Jurkat, Clone E6-1 (cell line): ENCODE measurements at places on chromosomes 12 and 14.

DNA sequence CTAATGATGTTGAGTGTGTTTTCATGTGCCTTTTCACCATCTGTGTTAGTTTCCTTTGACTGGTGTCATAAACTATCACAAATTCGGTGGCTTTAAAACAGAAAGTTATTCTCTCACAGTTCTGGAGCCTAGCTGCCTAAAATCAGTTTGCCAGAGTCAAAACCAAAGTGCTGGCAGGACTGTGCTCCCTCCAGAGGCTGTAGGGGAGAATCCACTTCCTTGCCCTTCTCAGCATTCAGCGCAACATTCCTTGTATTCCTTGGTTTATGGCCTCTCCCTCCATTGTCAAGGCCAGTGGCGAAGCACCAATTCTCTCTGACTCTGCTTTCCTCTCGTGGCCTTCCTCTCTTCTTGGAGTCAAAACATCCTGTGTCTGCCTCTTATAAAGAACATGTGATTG lies 174.2 kb upstream of the PDE3A start:
- DNase-seq, result no peak

GRCh38 chr12:29816874-29817725 lies 33.4 kb upstream of the TMTC1 start:
- no peak for DNase-seq

DNA sequence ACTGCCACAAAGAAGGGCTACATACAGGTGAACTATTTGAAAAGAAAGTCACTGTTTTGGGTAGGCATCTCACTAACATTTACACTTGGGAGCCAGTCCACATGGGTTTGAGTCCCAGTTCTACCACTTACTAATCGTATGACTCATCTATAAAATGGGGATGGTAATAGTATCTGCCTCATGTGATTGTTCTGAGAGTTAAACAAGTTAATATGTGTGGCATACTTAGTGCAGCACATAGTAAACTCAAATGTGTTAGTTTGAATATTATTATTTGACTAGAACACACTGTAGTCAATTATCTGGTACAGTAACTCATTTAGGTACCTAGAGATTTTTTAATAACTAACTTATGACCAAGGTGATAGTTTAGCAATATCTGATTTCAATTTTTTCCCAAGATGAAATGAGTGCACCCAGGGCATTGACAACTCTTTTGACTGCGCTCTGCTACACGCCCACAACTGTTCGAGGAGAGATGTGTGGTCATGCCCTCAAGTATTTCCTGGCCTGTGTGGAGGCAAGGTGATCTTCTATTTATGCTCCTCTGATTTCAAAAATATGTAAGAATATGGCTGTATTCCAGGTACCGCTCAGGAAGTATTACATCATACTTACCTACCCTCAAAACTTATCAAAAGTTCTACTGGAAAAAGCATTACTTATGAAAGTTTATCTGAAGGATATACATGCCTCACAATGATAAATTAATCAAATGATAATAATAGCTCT lies 210.6 kb upstream of the EGLN3 start:
- no peak for DNase-seq

- peak; percentile 30 for DNase-seq
These were observed 114.3 kb downstream of the KSR2 start for GRCh38 chr12:117854339-117855012.

DNA sequence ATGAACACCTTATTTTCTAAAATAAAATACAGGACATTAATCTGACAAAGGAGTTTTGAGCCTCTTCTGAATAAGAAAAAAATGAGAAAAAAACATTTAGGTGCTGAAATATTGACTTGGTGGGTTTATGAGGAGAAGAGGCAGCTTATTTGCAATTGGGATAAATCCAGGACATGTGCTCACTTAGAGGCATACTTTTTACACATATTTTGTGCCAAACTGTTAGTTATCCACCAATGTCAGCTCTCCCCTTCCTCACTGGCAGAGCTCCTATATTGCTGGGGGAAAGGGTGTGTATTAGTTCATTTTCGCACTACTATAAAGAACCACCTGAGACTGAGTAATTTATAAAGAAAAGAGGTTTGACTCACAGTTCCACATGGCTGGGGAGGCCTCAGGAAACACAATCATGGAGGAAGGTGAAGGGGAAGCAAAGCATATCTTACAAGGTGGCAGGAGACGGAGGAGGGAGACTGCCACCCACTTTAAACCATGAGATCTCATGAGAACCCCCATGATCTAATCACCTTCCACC lies 135.4 kb upstream of the EGLN3 start:
- no peak for DNase-seq

GRCh38 chr12:4119157-4119761 lies 154.3 kb upstream of the CCND2 start:
- no peak for DNase-seq

DNA sequence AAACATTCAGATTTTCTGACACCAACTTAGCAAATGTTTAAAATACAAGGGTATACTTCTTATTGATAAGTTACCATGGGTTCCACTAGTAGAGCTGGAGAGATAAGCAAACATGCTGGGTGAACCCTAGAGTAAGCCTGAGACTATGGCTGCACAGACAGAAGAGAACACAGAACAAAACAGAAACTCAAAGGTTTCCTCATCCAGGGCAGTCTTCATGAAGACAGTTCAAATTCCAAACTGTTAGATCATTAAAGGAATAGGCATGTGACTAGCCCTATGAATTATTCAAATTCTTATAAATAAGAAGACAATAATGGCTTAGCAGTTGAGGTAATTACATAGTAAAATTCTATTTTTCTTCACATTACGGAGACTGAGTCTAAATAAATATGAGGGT lies 28.1 kb downstream of the BTBD7 start:
- DNase-seq, result no peak

DNA sequence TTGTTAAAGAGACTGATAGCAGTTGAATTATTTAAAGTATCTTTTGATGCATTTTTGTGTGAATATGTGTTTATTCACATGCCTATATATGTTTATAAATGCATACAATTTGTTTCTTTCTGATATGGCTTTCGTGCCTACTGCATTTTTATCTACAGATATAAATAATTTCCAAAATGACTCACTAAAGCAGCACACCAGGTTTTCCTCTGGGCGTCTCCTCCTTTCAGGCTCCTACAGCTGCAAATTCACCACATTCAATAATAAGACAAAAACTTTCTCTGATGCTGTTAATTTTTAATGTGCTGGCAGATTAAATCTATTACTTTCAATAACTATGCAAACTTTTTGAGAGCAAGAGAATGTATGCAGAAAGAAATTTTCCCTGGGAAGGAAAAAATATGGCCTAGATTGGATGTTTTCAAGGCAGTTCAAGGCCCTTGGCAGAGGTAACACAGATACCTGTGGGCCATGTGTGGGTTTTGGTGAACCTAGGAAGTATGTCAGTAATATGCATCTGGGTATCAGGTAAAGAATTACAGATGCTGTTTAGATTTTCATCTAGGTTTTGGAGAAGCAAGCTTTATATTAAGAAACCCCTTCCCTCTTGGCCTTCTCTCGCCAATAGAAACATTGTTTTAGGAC lies 381.8 kb downstream of the EGLN3 start:
- no peak for DNase-seq

- no peak for DNase-seq
These were observed 3.1 kb upstream of the IGF1 start for GRCh38 chr12:102483466-102483865.

DNA sequence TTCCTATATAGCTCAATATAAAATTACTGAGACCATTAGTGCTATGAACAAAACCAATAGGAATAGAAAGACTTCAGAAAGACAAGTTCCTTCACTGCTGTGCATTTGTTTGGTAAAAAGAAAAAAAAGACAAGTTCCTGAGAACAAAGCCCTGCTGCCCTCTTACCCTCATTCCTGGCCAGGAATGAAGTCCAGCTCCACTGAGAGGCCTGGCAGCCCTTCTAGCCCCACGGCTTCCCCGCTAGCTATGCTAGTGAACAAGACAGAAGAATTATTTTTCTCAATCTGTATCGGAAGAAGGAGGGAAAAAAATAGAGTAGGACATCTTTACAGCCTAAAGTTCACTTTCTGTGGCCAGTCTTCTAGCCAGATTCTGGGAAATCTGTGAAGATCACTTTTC lies 1.6 kb downstream of the MFAP5 start:
- no peak for DNase-seq

DNA sequence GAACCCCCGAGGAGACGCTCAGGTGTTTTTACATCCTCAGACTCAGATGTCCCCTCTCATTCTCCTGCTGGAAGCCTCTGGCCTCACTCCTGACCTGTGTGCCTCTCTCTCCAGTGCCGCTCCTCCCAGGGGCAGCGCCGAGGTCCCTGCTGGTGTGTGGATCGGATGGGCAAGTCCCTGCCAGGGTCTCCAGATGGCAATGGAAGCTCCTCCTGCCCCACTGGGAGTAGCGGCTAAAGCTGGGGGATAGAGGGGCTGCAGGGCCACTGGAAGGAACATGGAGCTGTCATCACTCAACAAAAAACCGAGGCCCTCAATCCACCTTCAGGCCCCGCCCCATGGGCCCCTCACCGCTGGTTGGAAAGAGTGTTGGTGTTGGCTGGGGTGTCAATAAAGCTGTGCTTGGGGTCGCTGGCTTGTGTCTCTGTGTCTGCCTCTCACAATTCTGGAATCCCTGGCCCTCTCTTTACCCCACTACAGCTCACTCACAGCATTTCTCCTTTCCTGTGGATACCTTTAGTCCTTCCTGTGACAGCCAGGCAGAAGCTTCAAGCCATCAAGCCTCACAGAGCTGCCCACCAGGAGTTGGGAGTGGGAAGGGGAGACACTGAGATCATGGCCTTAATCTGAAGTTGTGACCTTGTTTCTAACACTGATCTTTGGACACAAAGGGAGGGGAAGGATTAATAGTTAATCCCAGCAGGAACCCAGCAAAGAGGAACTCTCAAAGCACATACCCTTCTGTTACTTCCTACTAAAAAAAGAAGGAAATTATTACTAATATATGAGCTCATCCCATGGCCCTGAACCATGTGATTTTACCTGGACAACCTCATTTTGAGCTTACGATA lies 1.1 kb upstream of the SOAT2 start:
- DNase-seq, result no peak

DNA sequence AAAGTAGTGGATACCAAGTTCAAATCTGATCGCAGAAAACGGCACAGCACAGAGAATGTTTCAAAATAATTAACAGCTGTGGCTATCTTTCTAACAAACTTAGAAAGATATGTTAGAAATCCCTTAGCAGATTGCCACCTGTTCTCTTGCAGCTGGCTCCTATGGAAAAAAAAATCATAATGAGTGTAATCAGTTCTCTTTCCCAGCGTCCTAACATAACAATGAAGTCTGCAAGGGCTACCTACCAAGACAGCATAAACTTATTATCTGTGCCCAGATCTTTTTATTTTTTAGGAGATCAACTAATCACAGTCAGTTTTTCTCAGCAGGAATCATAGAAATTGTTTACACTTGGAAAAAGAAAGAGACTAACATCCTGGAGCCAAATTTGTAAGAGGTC lies 358.6 kb upstream of the FOXG1 start:
- DNase-seq, result no peak

DNA sequence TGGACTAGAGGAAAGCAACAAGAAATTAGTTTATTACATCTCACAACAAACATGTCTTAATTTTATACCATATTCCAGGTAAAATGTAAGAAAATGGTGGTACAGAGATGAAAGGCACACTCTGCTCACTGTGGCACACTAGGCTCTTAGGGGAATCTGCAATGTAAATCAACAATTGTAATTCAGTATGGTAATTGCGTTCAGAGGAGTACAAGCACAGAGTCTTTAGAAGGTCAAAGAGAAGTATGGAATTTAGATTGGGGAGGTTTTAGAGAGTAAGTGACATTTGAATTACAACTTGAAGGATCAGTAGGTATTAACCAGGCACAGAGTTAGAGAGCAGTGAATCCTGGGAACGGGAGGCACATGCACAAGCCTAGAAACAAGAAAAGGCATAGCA lies 694.0 kb upstream of the USP15 start:
- DNase-seq, result no peak

- DNase-seq, result no peak
These were observed 103.3 kb downstream of the PELI2 start for GRCh38 chr14:56221382-56222128.

DNA sequence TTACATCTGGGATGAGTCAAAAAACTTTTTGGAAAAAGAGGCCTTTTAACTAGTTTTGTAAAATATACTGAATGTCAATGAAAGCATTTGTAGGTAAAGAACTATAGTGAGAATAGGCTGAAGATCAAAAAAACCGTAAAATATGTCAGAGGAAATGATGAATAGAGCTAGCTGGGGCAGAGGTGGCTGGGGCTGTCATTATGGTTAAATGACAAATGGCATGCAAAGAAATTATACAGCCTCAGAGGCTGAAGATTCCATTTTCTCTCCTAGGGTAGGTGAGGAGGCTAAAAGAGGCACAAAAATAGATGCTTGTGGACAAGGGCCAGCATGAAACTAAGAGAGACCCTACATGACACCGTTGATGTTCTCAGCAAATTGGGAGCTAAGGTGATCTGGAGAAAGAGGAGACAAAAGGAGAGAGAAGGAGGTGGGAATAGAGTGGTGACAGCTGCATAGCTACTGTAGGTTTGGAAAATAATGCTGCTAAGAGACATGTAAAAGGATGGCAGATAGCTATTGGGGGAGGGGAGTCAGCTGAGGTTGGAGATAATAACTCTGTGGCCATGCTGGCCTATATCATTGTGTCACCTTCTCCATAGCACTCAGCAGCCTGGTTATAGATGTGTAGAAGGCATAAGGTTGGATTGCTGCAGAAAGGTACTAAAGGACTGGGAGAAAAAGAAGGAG lies 63.8 kb downstream of the ABCC9 start:
- DNase-seq, result no peak

- DNase-seq, result no peak
These were observed 454.4 kb downstream of the FUT8 start for GRCh38 chr14:65866886-65867285.

- no peak for DNase-seq
These were observed 1154.5 kb downstream of the AACS start for GRCh38 chr12:126219654-126220279.

- DNase-seq, result no peak
These were observed 39.2 kb downstream of the SAMD4A start for GRCh38 chr14:54606178-54606577.

DNA sequence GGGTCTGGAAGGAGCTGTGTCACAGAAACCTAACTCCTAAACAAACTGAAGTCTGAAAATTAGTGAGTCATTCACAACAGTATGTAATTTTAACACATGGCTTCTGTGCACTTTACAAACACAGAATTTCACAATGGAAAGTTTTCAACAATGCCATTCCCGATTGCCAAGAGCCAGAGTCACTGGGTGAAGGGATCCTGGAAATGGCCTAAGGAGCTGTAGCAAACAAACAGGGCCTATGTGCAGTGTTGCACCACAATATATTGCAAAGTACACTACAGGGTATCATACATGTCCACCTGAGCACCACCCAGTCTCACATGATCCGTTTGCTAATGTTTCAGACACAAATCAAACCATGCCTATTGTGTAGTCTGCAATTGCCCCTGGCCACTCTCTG lies 184.7 kb upstream of the OTX2 start:
- DNase-seq, result no peak
